ENCODE measurements at places on chromosomes 13 and 19.

DNA sequence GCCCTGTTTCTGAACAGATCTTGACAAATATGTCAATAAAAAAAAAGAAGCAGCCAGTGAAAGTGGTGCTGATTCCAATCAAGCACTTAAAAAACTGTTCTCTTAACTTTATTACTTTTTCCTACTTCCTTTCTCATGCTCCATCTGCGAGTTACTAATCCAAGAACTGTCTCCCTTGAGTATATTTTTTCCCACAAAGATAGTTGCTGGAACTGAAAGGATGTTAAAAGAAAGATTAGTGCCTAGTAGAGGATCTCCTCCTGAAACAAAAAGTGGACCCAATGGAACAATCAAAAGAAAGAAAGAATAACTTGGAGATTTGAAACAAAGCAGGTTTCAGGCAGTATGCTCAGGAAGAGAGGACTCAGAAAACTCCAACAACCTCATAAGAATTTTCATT is 1034.8 kb downstream of the PCDH17 start:
- H3K36me3 ChIP-seq = no peaks in the 10 kb centered on the region
- H3K27me3 ChIP-seq = no peaks in the 10 kb centered on the region
- no peak overlapping the region for H3K27ac ChIP-seq
- H3K4me1 ChIP-seq = no peaks in the 10 kb centered on the region
- H3K4me3 ChIP-seq = no peak overlapping the region

DNA sequence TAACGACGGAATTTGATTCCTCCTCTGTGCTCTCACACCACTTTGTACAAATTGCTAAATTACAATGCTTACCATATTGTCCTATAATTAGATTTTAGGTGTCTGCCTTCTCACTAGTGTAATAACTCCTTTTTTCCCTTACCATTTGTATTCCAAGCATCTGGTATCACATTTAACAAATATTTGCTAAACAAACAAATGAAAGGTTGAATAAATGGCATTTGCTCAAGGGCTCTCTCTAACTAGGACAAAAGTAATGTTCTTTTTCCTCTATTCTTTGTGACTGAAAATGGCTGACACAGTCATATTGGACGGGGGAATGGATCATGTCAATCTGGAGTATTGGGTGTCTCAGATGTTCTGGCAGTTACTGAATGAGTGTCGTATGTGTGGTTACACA is 99.7 kb downstream of the ENOX1 start:
- no peaks in the 10 kb centered on the region for H3K27me3 ChIP-seq
- no peaks in the 10 kb centered on the region for H3K36me3 ChIP-seq
- no peak overlapping the region for H3K27ac ChIP-seq
- DNase-seq = no peak
- no peak overlapping the region for H3K4me3 ChIP-seq

- H3K4me3 ChIP-seq = no peak overlapping the region
- H3K27me3 ChIP-seq = no peaks in the 10 kb centered on the region
- H3K27ac ChIP-seq = no peak overlapping the region
- H3K36me3 ChIP-seq = peaks cover 18% of the 10 kb centered on the region
- peaks cover 3% of the 10 kb centered on the region for H3K4me1 ChIP-seq
- DNase-seq = peak; percentile 44
Measured at GRCh38 chr19:49469828-49470614, 4.0 kb upstream of the FLT3LG start.

DNA sequence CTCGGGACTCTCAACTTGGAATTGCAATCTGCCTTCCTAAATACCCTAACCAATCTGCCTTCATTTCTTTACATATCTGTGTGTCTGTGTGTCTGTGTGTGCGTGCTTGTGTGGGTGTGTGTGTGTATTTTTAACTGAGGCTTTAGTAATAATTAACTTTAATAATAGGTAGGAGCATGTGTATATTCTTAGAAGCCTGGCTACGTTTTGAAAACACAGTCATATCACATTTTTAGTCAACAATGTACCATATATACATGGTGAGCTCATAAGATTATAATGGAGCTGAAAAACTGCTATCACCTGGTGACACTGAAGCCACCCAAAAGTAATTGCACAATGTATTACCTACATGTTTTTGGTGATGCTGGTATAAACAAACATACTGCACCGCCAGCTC is 65.4 kb upstream of the ATXN8OS start:
- no peak overlapping the region for H3K4me3 ChIP-seq
- H3K36me3 ChIP-seq = no peaks in the 10 kb centered on the region
- H3K27ac ChIP-seq = no peak overlapping the region
- no peak for DNase-seq
- H3K27me3 ChIP-seq = no peaks in the 10 kb centered on the region
- no peaks in the 10 kb centered on the region for H3K4me1 ChIP-seq

- DNase-seq = no peak
- no peak overlapping the region for H3K4me3 ChIP-seq
- H3K27me3 ChIP-seq = no peaks in the 10 kb centered on the region
- peaks cover 37% of the 10 kb centered on the region for H3K36me3 ChIP-seq
Measured at GRCh38 chr13:45989607-45990006, 62.9 kb downstream of the ZC3H13 start.

- H3K27me3 ChIP-seq = no peaks in the 10 kb centered on the region
- H3K36me3 ChIP-seq = peaks cover 56% of the 10 kb centered on the region
- no peak overlapping the region for H3K27ac ChIP-seq
- DNase-seq = no peak
Measured at GRCh38 chr19:7973883-7974282, 30.4 kb upstream of the TIMM44 start.

- no peak overlapping the region for H3K27ac ChIP-seq
- H3K4me3 ChIP-seq = no peak overlapping the region
- no peaks in the 10 kb centered on the region for H3K36me3 ChIP-seq
- DNase-seq = no peak
Measured at GRCh38 chr19:29265436-29265835, 52.5 kb upstream of the UQCRFS1 start.

DNA sequence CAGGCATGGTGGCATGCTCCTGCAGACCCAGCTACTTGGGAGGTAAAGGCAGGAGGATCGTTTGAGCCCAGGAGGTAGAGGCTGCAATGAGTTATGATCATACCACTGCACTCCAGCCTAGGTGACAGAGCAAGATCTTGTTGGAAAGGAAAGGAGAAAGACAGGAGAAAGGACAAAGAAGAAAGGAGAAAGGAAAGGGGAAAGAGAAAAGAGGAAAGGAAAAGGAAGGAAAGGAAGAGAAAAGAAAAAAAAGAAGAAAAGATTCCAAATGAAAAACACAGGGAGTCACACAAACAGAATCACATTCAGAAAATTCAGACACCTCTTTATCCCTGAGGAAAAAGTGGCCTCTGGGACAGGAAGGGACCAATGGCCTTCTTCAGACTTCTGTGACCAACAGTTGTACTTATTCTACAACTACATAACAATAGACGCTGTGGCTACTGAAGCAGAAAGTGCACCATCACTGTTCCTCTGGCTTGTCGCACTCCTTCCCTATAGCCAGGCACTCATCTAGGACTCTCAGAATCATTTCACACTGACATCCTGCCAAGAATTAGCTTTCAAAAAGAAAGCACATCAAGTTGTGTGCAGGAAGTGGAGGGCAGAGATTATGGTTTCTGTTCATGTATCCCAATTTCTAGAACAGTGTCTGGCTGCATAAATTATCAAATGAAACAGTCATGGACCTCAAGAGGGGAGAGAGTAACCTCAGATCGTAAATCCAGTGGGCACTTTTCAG is 5.9 kb downstream of the MTMR6 start:
- DNase-seq = no peak
- no peaks in the 10 kb centered on the region for H3K4me1 ChIP-seq
- H3K27ac ChIP-seq = no peak overlapping the region
- H3K4me3 ChIP-seq = no peak overlapping the region
- H3K27me3 ChIP-seq = no peaks in the 10 kb centered on the region
